ENCODE measurements at places on chromosomes 11 and 22.

DNA sequence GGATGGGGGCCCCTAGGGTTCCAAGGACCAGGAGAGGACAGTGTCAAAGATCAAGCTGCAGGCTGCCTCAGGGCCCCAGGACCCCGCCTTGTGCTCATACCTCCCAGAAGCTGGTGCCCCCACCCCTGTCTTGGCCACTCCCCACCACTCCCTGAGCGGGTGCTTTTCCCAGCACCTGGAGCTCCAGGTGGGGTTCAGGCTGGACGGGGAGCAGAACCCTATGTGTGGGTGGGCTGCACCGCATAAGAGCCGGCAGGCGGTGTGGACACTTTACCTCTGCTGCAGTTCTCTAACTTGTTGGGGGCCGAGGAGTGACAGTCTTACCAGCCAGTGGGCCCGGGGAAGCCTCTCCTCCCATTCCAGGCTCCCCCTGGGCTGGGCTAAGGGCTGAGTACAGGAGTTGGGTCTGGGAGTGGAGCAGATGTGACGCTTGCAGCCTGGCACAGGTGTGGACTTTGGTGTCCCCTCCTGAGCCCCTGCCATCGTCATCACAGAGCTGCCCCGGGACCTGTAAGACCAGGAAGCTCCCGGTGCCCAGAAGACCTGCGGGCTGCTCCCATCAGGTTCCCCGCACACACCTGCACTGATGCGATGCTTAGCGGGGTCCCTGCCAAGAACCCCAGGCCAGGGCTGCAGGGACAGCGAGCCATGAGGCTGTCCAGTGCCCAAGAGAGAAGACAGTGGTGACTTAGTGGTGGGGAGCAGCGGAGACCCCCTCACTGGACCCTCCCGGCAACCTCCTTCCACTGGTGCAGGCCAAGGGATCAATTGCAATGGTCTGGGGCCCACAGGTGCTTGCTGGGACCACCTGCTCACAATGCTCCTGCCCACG, 674.5 kb downstream of the BRD1 start:
- no peaks in the 10 kb centered on the region for H3K4me1 ChIP-seq
- no peak overlapping the region for H3K27ac ChIP-seq
- H3K36me3 ChIP-seq = no peaks in the 10 kb centered on the region
- DNase-seq = no peak

GRCh38 chr11:60211206-60211605, 28.3 kb upstream of the MS4A6A start:
- H3K27me3 ChIP-seq = no peaks in the 10 kb centered on the region
- no peak for DNase-seq
- no peak overlapping the region for H3K27ac ChIP-seq
- no peak overlapping the region for H3K4me3 ChIP-seq

DNA sequence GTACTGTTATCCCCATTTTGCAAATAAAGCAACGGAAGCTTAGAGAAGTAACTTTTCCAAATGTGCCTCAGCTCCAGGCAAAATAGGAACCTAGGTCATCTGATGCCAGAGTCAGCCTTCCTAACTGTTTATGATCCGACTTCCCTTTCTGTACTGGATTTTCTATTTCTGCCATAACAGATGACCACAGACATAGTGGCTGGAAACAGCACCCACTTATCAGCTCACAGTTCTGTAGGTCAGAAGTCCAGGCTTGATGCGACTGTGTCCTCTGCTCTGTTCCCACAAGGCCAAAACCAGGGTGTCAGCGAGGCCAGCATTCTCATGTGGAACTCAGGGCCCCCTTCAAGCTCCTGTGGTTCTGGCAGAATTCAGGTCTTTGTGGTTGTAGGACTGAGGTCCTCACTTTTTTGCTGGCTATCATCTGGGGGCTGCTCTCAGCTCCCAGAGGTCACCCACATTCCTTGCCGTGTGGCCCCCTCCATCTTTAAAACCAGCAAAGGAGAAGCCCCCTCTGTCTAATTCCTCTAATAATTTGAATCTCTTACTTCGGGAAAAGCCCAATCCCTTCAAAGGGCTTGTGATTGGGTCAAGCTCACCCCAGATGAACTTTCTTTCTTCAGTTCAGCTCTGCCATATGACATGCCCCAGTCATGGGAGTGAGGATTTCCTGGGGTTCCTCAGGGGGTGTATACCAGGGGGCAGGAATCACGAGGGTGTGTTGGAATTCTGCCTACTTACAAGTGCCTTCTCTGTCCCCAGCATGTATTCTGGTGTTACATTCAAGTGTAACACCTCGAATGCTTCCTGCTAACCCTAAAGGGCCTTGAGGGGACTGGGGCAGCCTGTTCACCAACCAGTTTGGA, 15.3 kb downstream of the KCNJ5 start:
- H3K27ac ChIP-seq = peak overlapping the region; percentile 68
- peak overlapping the region; percentile 57 for H3K4me3 ChIP-seq
- H3K4me1 ChIP-seq = peaks cover 7% of the 10 kb centered on the region
- H3K27me3 ChIP-seq = no peaks in the 10 kb centered on the region
- no peak for DNase-seq

- peaks cover 4% of the 10 kb centered on the region for H3K36me3 ChIP-seq
- H3K27me3 ChIP-seq = no peaks in the 10 kb centered on the region
- no peaks in the 10 kb centered on the region for H3K4me1 ChIP-seq
- DNase-seq = no peak
These were observed 12.2 kb downstream of the KCTD17 start for GRCh38 chr22:37063431-37064420.

DNA sequence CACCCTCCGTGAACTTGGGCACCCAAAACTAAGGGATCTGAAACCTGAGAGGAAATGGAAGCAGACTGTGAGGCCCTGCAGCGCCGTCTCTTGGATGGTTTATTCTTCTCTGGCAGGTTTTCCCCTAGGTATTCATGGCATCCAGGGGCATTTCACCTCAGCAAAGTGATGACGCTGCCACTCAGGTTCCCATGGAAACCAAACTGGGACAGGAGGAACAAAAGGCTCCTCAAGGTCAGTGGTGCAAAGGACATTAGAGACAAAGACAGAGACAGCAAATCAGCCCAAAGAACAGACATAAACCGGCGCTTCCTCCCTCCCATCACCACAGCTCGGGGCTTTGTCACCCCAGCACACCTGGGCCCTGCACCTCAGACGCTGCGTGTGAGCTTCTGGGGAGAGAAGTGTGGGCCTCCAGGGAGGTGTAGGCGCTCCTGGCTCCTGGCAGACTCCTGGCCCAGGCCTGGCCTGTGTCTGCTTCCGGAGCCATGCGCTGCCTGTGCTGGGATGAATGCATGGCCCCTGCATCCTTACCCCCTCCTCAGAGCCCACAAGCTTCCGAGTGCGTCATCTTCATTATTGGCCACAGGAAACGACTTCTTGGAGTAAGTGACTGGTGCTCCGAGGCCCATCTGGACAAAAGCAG, 5.9 kb downstream of the TP53AIP1 start:
- H3K4me1 ChIP-seq = peaks cover 51% of the 10 kb centered on the region
- H3K27ac ChIP-seq = no peak overlapping the region
- no peaks in the 10 kb centered on the region for H3K27me3 ChIP-seq

DNA sequence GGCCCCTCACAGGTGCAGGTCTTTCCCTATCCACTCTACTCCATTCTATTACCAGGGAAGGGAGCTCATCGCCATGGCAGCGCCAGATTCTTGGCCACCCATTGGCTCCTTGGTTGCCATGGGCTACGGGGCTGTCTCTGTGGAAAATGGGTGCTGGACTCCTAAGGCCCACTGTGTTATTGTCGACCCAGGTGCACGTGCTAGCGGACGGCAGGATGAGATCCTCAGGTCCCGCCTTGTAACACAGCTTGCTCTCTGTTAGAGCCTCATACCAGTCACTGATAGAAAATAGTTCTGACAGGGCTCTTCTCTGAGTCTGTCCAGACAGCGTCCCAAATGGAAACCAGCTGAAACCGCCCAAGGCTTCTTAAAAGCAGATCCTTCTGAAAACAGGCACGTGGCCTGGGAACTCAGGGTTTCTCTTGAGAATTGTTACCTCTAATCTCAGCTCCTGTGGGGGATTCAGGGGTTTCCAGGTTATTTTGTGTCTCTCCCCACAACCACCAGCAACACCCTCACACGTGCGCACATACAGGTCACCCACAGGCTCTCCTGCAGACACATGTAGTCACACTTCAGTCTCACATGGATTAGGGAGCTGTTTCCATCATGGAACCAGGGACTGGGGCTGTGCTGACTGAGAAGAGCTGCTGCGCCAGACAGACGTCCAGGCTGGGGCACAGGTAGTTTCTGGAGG, 1.5 kb downstream of the TUB start:
- H3K27ac ChIP-seq = no peak overlapping the region
- no peaks in the 10 kb centered on the region for H3K36me3 ChIP-seq
- no peak for DNase-seq

DNA sequence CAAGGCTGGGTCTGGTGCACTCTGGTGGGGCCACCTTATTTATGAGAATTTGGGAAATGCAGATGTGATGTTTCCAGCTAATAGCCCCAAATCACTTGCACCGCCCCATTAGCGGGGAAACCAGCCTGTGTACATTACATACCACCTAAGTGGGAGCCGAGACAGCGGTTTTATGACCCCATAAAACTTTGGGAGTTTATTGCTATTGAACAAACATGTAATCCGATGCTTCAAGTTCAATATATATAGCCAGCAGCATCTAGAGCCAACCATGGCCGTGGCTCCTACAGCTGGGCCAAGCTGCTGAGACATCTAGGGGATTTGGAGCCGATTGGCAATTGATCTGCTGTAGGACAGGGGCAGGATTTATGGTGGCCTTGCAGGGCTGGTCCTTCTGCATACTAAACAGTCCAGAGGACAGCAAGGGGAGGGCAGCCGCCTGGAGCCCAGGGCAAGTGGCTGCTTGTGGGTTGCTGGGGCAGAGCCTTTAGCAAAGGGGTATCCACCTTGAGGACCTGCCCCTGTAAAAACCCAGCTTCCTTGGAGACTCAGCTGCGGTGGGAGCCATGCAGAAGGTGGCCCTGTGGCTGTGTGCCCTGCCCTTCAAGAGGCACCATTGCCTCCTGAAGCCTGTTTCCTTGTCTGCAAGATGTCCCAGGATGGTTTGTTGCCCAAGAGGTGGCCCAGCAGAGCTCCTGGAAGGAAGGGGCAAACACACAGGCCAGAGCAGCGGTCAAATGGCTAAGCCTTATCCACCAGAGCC, 47.9 kb upstream of the CCDC188 start:
- DNase-seq = no peak
- no peak overlapping the region for H3K4me3 ChIP-seq

DNA sequence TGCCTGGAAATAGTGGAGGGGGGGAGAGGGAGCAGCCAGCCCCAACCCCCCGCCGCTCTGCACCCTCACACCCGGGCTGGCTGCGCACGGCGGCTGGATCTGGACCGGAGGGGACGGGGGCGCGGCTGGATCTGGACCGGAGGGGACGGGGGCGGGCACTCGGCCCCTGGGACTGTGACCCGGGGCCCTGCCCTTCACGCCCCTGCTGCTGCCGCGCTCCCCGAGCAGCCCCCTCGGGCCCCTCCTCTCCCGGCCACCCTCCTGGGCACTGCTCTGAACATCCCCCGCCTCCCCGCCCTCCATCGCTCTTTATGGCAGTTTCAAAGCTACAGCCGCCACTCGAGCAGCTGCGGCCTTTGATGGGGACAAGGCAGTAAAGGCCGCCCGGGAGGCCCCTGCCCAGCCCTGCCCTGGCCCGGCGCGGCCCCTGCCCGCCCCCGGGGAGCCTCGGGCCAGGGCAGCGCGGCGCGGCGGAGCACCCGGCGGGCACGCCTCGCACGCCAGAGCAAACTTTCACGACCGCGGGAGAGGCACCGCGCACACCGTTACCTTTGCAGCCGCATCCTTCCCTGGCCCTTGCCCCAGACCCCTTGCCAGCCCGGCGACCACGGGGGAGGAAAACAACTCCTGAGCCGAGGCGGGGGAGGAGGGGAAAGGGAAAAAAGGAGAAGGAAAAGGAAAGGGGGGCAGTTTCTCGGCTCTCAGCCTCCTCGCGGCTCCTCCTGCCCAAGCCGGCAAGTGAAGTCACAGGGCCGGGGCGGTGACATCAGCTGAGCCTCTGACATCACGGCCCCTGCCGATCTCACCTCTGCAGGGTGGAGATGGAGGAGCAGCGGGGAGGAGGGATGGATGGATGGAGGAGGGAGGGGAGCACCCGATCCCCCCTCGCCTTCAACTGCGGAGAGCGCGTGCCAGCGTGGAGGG, 13.1 kb upstream of the TCF20 start:
- no peak overlapping the region for H3K27ac ChIP-seq
- no peaks in the 10 kb centered on the region for H3K27me3 ChIP-seq
- no peaks in the 10 kb centered on the region for H3K36me3 ChIP-seq
- no peak for DNase-seq
- H3K4me3 ChIP-seq = peak overlapping the region; percentile 62

DNA sequence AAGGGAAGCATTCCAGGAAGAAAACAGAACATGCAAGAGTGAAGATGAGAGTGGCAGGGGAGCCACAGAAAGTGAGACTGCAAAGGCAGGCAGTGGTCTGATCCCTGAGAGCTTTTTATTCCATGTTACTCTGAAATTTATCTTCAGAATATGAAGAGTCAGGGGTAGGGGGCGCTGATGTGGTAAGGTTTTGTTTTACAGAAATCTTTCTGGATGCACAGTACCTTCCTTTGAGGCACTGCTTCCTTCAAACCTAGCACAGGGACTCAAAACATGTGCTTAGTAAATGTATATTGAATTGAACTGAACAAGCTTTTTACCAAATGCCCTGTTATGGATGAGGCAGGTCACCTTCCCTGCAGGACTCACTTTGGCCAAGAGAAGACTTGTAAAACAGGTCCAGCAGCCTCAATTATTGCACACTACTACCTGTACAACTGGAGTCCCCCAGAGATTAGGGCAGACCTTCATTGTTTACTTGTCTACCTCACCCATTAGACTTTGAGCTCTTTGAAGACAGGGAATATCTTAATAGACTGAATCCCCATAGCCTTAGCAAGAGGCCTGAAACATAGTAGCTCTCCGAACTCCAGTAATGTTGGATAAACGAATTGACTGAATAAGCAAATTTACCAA, 2.2 kb downstream of the PAK1 start:
- no peaks in the 10 kb centered on the region for H3K27me3 ChIP-seq
- H3K4me1 ChIP-seq = peaks cover 16% of the 10 kb centered on the region
- no peak overlapping the region for H3K4me3 ChIP-seq
- no peak overlapping the region for H3K27ac ChIP-seq
- no peaks in the 10 kb centered on the region for H3K36me3 ChIP-seq

- H3K4me1 ChIP-seq = no peaks in the 10 kb centered on the region
- H3K36me3 ChIP-seq = no peaks in the 10 kb centered on the region
- H3K27ac ChIP-seq = no peak overlapping the region
These were observed 128.5 kb downstream of the ENTHD1 start for GRCh38 chr22:39765046-39765445.

GRCh38 chr22:46678003-46678657, 57.9 kb downstream of the GRAMD4 start:
- no peak overlapping the region for H3K27ac ChIP-seq
- H3K27me3 ChIP-seq = no peaks in the 10 kb centered on the region
- DNase-seq = no peak
- H3K4me3 ChIP-seq = no peak overlapping the region
- H3K4me1 ChIP-seq = peaks cover 26% of the 10 kb centered on the region
